ENCODE measurements at places on chromosomes 12 and 14.

GRCh38 chr12:88529531-88530488, 50.5 kb downstream of the KITLG start:
- no peak for DNase-seq

DNA sequence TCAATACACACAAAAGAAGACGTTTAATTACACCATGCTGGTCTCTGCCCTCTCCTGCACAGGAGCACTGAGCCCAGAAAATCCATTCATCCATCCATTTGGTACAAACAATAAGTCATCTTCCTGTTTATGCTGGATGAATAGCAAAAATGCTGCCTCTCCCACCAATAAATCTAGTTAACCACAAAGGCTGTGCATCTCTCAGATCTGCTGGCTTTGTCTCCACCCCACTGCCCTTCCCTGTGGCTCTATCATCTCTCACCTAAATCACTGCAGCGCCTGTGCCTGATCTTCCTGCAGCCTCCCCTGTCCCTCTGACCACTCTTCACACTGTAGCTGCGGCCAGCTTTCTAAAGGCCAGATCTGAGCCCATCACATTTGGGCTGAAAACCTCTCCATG, 72.9 kb upstream of the DDX11 start:
- DNase-seq = no peak

GRCh38 chr14:90440021-90440451, 43.2 kb downstream of the CALM1 start:
- DNase-seq = no peak

DNA sequence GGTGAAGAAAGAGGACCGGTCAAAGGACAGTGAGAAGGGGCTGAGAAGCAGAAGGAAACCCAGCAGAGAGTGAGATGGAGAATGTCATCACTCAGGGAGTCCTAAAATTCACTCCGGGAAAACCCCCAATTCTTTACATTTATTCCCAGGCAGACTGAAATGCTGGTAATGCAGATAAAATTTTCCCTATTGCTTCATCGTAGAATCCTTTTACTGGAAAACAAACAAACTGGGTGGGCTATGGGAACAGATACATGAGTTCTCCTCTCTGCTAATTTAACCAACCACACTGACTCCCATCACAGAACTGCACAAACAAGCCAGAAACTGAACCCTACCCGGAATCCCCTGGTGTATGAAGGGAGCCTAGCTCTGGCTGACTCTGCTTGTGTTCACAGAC, 20.9 kb downstream of the HEBP1 start:
- no peak for DNase-seq

DNA sequence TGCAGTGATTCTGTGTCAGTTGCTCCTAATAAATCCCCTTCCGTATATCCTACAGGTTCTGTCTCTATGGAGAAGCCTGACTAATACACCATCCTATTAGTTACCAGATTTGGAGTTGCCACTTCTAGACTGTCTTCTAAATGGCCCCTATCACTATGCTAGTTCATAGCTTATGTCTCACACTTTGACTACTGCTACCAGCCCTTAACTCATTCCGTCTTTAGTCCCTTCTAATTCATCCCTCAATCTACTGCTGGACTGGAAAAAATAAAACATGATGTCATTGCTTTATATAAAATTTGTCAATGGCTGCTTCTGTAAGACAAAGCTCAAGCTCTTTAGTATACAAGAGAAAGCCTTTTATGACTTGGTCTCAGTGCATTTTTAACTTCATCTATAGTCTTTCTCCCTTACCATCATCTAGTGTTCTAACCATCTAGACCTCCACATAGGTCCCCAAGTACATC, 99.5 kb downstream of the PPP1R12A start:
- no peak for DNase-seq

GRCh38 chr12:13587721-13588390, 391.3 kb downstream of the EMP1 start:
- no peak for DNase-seq

DNA sequence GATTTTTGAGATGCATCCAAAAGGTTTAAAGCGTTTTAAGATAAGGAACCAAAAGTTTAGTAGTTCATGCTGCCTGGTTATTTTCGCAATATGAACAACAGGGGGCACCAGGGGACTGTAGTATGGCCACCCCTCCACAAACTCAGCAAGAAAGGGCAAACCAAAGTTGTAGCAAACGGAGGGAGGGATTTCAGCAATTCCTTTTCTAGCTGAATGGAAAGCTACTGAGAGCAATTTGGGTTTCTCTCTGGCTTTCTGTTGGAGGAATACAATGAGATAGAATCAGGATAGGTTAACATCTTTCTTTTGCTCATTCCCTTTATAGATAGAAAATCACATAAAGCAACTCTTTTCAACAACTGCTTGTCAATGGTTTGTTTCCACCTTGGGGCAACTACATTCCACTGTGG, 62.5 kb downstream of the DRAM1 start:
- peak; percentile 29 for DNase-seq

DNA sequence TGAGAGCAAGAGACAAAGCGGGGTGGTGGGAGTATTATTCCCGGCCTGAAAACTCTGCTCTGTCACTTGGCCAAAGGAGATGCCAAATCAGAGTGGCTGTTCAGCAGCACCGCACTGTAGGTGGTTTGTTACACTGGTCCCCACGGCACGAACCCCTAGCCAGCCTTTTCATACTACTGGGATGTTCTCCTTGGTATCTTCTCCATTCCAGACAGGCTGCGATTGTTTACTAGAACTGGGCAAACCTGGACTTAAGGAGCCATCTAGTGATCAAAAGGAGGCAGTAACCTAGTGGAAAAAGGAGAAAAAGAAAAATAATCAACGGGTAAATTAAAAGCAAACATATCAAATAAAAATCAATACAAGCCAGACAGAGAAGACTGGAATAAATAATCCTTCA, 58.9 kb upstream of the TMTC2 start:
- DNase-seq = no peak

DNA sequence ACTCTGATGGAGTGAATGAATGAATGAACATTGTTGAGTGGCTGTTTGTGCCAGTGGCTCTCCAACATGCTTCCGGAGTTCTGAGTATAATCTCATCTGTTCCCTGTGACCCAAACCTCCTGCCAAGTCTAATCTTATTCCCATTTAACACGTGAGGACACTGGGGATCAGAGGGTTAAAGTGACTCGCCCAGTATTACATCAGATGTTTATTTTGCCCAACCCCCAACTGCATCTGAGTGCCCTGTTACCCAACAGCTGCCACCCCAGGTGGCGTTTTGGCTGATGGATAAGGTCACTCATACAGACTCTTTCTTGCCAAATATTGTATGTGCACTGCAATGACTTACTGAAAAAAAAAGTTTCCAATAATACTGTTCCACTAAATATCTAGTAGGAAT, 210.9 kb downstream of the EXOC5 start:
- no peak for DNase-seq

DNA sequence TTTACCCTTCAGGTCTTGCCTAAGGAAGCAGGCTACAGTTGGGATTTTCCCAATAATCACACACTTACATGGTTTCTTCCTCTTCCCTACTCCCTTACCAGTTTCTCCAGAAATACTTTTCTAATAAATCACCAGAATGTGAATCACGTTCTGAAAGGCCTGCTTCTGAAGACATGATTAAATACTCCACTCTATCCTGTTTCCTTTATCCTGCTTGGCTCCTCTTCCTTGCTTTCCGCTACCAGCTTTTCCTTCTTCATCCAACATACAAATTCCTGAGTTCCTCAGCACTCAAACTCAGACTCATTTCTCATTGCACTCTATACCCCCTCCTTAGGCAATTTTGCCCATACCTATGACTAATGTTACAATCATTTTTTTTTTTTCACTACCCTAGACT, 118.3 kb downstream of the MGAT4C start:
- DNase-seq = no peak

GRCh38 chr14:83004456-83005006, 1470.9 kb upstream of the SEL1L start:
- no peak for DNase-seq

DNA sequence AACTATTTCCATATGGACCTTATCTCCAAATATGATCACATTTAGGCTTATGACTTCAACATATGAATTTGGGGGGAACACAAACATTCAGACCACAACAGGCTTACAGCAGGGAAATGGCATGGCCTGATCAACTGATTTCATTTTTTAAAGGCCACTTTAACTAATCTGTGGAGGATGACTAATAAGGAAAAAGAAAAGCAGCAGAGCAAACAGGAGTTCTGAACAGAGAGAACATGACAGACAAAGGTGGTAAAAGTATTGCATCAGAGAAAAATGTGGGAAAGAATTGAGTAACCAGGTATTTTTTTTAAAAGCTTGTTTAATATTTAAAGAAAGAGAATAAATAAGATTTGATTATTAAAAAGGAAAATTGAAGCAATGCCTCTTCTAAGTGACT, 366.1 kb upstream of the TMPO start:
- DNase-seq = no peak

DNA sequence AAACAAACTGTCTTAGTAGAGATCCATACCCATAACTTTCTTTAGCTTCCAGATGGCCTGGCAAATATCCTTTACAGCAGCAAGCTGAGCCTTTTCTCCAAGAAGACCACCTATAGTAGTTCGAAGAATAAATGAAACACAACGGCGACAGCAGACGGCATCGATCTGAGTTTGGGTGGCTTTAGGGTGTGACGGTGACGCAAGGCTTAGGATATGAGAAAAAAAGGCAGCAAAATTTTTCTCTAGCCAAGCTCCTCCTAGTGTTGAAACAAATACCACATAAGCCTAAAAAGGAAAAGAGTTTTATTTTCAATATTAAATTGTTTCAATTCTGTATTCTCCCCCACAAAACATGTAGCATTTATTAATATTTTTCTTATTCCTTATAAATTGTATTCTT, 33.3 kb downstream of the HEATR5A start:
- no peak for DNase-seq

DNA sequence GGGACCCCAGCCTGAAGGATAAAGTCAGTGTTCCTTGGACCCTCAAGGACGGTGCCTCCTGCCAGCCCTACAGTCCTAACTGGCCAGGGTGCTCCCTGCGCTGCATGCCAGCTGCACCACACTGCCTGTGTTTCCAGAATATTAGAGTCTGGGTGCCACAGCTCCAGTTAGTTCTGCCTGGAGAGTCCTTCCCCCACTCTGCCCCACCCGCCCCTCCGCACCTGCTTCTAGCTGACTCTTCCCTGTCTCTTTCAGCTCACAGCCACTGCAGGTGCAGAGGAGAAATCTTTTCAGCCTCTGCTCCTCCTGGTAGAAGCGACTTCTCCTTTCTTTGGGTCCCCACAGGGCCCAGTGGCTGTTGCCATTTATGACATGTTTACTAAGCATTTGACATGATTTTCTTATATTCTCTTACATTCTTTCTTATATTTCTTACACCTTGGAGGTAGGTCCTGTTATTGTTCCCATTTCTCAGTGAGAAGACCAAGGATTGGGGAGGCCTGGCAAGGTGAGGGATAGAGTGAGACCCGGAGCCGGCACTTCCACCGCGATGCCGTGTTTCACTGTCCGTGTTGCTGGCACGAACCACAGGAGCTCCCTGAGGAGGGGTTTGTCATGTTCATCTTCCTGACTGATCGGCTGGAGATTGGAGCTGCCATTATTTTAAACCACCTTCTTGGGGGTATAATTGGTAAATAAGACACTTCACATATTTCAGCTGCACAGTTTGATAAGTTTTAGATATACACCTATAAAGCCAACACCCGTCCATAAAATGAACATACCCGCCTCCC, 29.4 kb downstream of the SYNE3 start:
- no peak for DNase-seq

DNA sequence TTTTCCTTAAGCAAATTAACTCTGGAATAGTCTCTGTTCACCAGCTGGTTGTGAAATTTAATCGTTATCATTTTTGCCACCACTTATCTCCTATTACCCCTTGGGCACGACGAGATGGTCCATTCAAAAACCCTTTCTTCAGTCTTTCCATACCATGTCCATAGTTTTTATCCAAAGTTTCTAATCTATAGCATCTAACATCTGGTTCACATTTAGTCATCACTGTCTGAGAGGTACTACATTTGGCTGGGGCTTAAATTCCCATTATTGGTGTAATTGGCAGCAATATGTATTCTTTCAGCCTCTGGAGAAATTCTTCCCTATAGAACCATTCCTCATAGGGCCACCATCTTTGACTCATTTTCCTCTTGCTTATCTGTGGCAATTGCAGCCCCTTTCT, 163.5 kb downstream of the CCER1 start:
- no peak for DNase-seq

DNA sequence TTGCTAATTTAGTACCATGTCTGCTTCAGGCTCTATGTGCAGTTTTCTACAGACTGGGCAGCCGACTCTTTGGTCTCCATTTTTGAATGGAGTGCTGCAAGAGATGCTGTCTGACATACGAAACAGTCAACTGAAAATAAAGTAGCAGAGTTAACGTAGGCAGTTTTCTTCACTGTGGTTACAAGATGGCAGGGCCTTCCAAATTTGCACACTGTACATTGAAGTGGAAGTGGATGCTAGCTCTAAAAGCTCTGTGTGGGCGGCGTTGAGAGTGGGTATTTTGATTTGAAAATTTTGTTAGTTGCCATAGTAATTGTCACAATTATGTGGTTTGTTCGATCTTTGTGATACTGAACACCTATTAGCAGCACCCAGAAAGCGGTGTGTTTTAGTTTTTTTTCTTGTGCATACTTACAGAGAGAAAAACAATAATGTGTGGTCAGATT, 154.9 kb upstream of the ATP2B1 start:
- peak; percentile 53 for DNase-seq

DNA sequence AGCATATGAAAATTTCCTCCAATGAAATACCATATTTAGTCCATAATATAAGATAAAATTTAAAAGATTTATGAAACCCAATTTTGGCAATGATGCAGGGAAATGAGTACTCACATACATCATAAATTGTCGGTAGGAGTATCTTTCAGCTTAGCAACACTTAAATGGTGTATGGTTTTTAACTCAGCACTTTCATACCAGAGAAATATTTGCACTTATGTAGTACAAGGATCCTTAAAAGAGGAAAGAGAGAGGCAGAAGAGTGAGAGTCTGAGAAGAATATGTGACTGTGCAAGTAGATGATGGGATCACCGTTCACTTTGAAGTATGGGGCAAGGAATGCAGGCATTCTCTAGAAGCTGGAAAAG, 379.3 kb upstream of the DCN start:
- DNase-seq = no peak

- DNase-seq = no peak
Observed at GRCh38 chr14:100777366-100777817, 48.5 kb upstream of the MEG3 start.

DNA sequence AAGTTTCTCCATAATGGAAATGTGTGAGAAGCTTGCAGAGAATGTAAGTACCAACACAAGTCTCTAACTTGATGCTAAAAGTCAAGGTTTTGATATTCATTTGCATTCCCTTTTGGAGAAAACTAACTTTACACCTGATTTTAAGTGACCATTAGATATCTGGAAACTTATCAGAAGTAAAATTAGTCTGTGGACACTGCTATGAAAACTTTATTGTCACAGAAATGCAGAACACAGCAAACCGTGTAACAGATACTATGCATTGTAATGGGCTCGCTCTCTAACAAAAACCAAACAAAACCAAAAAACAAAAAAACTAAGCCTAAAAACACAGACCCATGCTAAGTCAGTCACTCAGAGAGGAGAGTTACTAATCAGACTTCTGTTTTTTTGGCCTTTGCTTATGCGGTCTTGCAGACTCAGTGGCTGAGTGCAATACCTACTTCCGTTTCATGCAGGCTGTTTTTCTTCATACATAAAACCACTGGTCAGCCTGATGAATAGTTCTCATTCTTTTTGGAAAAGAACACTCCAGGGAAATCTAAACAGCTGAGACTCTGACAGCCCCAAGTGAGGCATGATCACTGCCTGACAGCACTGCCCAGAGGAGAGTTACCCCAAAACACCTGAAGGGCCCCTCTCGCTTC, 35.7 kb downstream of the NRDE2 start:
- no peak for DNase-seq

- no peak for DNase-seq
Observed at GRCh38 chr12:62846491-62846890, 88.5 kb downstream of the PPM1H start.

Data from activated CD4-positive, alpha-beta T cell treated with anti-CD3 and anti-CD28 coated beads, Interleukin-2, amount 50 U/mL, for 48 hours (primary cell).